Activated T-cell treated with anti-CD3 and anti-CD28 coated beads, Interleukin-2, amount 50 U/mL, for 4 hours (primary cell): ENCODE measurements at places on chromosomes 11 and 22.

- DNase-seq, result no peak
Observed at GRCh38 chr22:37169947-37170688, 17.9 kb downstream of the C1QTNF6 start.

DNA sequence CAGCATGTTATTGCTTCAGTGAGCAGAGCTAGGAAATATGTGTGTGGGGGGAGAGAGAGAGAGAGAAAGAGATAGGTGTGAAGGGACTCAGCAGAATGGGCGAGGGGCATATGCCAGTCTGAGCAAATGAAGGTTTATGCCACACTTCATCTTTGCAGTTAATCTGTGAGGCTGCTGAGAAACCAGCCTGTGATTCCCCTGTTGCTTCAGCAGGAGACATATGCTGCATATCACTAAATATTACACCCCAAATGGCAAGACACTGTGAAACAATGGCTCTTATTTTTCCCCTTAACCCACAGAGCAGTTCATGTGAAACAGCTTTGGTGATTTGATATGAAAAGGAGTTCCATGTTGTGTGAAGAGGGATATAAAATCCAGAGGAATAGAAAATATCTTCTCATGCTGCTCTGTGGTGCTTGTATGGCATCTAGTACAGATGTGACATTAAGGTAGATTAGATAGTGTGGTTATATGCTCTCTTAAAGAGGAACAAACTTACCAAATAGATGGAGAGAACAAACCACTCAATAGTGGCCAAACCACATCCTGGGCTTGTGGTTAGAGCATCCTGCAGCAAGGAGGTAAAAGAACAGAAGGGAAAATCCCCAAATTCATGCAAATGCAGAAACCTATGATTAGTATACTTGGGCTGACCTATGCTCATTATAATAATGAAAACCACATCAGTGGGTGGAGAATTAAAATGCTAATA, 864.2 kb downstream of the FAM181B start:
- peak; percentile 63 for DNase-seq

DNA sequence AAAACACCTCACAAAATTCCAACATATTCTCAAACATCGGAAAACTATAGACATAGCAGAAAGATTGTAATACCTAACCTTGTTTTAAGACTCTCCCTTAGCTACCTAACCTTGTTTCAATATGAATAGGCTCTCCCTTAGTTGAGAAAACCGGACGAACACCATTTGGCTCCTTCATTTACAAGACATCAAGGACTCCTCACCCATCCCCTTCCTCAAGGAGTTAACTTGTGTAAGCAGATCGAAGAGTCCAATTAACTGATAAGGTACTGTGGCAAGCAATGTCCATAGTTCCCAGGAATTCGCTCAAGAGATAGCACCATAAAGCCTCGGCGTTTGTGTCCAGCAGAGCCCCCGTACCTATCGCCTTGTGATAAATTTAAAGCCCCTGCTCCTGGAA, 4.6 kb upstream of the ACRV1 start:
- DNase-seq, result no peak

- DNase-seq, result no peak
Observed at GRCh38 chr22:30301995-30302809, 12.9 kb upstream of the CASTOR1 start.

DNA sequence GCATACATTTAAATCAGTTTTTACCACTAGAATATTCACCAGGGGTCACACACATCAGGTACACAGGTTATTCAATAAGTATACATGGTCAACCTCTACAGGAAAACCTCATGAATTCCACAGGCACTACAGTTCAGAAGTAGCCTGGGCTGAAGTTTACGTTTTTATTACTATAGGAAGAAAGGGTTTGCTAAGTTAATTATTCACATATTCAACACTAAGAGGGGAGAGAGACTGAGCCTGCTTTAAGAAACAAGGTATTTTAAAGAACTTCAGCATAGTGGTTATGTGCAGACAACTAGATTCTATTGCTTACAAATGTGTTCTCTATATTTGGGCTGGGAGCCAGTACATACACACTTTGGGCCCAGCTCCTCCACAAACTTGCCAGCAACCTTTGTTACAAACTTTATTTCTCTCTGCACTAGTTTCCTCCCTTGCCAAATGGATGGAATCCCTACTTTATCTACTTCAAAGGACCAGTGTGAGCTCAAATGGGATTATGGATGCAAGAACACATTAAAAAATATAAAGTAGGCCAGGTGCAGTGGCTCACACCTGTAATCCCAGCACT, 31.9 kb downstream of the IL18BP start:
- no peak for DNase-seq

DNA sequence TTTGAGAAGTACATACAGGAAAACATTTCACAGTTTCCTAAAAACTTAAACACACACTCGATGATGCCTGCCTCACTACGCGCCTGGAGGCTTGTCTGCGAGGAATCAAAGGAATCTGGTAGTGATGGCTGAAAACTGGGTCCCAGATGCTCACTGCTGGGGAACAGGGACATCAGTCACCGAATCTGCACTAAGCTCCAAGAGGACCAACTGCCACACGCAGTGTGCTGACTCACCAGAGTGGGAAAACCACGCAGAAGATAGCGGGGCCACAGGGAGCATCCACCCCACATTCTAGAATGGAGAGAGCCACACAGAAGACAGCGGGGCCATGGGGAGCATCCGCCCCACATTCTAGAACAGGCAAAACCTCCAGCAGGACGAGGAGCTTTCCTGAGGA, 24.3 kb upstream of the MOB2 start:
- DNase-seq, result no peak

- DNase-seq, result no peak
Observed at GRCh38 chr11:121630041-121630440, 177.3 kb upstream of the SORL1-AS1 start.
